Fibroblast of gingiva (primary cell): ENCODE measurements at places on chromosomes 6 and 20.

DNA sequence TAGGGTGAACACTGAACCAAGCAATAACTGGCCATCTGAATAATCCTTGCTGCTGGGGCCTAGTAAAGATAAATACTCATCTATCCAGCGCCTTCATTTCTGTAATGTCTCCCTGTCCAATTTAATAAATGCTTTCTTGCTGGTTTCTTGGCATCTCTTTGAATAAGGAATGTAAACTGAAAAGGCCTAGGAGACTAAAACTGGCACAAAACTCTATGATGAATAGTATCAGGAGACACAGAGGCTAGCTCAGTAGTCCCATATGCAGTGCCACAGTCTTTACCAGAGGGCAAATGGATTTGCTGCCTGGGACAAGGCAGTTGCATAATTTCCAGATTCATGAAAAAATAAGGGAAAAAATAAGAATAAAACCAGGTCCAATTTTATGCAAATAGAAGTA, 324.4 kb downstream of the CENPW start:
- peak; percentile 65 for DNase-seq

DNA sequence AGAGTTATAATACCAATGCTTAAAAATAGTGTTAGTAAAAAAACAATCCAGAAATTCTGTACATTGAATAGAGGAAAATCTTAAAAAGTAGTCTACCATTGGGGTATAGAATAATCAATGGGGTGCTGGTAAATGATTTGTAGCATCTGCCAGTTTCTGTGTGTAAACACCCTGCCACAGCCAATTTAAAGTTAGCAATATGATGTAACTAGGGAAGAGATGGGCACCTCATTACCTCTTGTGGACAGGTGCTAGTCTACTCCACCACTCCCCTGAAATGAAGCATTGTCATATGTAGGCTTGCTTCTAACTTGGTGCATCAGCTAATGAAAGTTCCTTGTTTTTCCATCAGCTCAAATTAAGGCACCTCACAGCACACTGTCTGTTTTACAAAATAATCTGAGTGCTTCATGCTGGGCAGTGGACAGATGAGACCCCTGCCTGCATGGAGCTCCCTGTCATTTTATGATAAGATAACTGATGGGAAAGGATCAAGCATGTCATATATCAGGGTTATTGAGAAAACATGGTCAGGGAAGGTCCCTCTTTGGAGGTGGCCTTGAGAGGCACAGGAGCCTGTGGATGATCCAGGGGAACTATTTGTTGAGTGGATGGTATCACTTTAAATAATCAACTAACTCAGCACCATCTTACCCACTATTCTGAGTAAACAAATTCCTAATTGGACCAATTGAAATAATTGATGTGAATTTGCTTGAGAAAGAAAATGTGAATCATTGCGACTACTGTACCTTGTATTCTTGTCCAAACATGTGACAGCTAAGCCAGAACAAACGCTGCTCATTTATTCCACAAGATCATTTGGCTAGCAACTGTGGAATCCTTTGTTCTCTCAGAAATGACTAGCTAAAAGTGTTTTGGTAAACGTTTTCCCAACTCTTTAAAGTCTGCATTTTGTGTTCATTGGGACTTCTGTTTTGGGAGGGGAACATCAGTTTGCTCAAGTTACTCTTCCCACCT, 45.9 kb upstream of the CSE1L start:
- DNase-seq: no peak

- DNase-seq: no peak
These were observed 38.2 kb upstream of the PMEPA1 start for GRCh38 chr20:57747861-57748481.

- DNase-seq: no peak
These were observed 1.4 kb upstream of the PTPRT start for GRCh38 chr20:43191143-43191542.

- DNase-seq: no peak
These were observed 419.2 kb downstream of the EPM2A start for GRCh38 chr6:145315982-145316600.

GRCh38 chr6:54716877-54717276, 129.7 kb upstream of the FAM83B start:
- no peak for DNase-seq

DNA sequence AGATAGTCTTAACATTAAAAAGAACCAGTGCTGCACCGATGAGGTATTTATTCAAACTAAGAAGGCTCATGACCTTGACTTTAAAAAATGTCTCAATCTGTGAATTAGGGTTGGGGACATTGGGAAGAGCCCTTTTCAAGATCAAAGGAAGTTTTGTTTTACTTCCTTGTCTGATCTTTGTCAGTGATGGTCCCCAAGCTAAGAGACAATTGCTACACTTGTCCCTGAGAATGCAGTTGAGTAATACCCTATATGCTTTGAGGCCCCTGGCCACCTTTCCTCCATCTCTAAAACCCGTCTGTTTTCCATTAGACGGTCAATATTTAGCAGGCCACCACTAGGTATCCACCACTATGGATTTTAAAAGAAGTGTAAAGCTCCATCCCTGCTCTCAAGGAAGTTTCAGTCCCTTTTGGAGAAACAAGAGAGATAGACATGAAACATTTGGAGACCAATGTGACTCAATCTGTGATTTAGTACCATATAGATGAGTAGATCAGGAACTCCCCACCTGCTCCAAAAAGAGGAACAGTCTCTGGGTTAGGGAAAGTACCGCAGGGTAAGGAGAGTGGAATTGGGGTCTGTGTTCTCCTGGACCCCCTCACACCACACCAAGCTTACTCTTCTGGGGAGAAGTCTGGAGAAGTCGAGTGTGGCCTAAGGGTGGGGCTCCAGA, 99.1 kb upstream of the ISM1 start:
- DNase-seq: no peak

- DNase-seq: no peak
These were observed 6.1 kb upstream of the ZNF831 start for GRCh38 chr20:59157531-59157930.

DNA sequence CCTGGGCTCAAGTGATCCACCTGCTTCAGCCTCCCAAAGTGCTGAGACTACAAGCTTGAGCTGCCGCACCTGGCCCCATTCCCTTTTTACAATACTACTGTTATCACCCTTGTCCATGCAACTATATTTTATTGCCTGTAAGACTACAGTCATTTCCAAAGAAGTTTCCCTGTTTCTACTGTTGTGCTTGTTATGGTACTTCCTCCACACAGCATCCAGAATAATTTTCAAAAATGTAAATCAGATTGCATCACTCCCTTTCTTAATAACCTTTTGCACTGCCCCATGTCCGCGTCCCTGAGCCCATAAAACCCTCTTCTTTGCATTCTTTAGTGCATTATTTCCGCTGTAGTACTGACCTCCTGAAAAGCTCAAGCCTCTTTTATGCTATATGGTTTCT, 128.9 kb upstream of the AKIRIN2 start:
- no peak for DNase-seq

DNA sequence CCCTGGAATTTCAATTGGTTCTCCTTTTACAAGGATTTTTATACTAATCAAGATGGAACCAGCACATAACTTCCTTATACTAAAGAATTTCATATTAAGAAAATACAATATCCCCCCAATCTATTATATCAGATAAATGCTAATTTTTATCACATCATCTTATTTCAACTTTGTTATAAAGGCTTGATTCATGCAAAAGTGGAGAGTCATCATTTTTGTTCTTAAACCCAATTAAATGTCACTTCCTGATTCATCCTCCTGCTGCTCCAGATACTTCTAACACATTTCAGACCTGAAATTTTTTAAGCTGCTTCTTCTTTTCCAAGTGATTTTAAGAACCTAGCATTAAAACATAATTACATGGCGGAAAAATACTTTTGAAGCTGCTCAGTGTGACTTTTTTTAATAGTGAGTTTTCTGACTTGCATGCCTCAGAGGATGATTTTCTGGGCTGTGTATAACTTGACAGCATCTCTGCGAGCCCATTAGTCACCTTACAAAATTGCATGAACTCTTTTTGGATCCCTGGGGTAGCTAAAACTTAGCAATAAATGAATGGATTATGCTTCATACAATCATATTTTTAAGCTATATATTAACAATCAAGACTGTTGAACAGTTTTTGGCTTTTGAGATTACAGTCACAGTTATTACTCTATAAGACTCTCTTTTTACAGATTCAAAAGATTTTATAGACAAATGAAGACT, 134.1 kb downstream of the ELOVL4 start:
- DNase-seq: no peak

- DNase-seq: no peak
These were observed 23.0 kb downstream of the ENTPD6 start for GRCh38 chr20:25218492-25218891.

DNA sequence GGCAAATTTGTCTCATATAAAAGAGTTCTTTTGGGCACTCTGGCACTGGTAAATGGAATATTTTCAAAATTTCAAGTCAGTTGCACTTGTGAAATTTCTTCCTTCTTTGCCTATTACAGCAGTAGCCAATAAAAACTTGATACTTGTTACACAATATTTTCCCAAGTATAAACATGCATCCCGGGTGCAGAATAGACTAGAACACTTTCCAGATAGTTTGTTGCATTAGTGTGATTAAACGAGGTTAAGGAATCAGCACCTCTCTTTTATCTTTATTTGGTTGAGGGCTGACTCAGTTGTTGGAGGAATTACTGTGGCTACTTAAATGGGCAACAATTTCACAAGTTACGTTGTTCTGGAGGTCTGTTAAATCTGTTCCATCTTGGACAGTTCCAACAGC, 467.5 kb downstream of the CDKAL1 start:
- DNase-seq: peak; percentile 72

GRCh38 chr20:23358563-23358906, 3.4 kb upstream of the GZF1 start:
- no peak for DNase-seq

DNA sequence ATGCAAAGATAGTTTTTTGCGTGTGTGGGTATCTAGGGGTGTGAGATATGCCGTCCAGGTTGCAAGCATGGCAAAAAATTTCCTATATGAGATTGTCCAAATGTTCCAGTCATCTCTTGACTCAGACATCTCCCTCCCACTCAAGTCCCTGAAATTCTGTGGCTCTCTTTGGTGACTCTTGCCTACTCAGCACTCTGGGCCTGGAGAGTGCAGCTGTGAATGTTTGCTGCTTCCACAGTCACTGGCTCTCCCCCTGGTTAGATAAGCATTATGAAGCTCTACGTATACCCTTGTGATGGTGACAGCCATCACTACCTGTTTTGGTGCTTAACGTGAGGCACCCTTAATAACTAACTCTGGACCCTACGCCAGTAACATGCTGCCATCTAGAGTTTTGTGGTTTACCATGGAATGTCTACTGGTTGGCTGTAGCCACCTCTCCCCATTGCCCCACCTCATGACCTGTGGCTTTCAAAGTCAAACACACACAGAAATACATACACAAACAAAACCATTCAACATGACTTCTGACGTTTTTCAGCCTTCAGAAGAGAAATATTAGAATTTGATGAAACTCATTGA, 621.9 kb upstream of the CITED2 start:
- DNase-seq: no peak

DNA sequence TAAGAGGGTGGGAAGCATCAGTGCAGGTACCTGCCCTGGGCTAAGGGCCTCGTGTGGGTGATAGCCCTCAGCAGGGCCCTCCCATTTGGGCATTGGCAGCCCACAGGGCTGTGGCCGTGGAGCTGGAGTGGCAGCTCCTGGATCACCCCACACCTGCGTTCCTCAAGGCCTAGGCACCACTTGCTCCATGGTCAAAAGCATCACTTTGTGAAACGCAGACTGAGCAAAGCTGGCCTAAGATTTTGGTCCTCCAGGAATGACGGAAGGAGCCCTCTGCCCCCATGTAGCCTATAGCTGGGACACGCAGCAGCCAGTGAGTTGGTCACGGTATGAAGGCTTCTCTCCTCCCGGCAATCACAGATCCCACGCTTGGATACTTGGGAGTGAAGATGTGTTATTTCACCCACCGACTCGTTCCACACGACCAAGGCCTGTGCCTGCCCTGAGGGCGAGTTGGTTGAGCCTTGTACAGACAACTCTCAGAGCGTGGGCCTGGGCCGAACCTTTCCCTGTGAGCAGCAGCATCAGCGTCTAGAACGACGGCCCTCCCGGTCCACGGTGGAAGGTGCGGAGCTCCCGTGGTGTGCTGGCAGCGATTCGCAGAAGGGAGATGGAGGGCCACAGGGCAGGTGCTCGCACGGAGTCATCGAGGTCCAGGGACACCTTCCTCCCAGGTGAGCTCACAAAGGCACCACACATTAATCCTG, 39.7 kb downstream of the THBS2 start:
- DNase-seq: no peak

GRCh38 chr6:125193208-125193607, 39.6 kb downstream of the TPD52L1 start:
- DNase-seq: no peak

DNA sequence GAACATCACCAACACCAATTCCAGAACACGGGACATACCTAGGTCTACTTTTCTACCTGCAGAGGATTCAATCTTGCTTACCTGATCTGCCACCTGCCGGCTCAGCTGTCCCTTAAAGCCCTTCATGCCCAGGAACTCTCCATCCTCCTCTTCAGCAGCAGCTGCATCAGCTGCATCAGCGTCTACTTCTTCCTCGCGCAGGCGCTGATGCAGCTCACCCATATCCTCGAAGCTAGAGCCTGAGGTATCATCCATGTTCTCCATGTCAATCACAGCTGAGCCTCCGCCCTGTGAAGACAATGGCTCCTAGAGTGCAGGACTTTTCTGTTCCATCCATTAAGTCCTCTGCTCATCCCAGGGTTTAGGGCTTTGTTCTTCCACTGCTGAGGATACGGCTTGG, 918 bp downstream of the YIPF3 start:
- no peak for DNase-seq

GRCh38 chr6:163661272-163661671, 246.8 kb downstream of the QKI start:
- DNase-seq: no peak

DNA sequence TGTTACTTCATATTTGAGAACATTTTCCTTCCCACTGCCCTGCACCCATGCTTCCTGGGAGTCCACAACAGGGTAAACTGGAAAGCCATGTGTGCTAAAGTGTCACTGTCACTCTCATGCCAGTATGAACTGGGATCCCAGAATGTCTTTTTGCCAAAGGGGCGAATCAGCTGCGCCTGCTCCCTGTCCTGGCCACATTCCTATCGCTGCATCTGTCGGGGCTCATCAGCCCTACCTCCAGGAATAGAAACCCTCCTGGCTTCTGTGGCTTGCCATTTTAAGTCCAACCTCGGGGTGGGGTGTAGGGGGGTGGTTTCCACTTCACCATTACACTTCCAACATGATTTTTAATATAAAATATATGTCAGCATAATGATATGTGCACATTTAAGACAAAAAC, 933 bp downstream of the KLHL31 start:
- no peak for DNase-seq
